ENCODE measurements at places on chromosomes 6 and 20.

DNA sequence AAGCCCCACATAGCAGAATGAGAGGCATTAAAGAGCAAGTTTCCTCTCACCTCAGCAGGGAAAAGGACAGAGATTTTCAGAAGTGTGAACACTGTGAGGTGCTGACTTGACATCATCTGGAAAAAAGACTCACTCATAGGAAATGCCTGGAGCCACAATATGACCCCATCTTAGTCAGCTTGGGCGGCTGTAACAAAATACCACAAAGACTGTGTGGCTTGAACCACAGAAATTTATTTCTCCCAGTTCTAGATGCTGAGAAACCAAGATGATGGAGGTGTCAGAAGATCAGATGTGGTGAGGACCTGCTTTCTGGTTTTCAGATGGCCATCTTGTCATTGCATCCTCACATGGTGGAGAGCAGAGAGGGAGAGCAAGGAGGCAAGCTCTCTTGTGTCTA lies 253.1 kb downstream of the ADGB start:
- DNase-seq, result no peak

DNA sequence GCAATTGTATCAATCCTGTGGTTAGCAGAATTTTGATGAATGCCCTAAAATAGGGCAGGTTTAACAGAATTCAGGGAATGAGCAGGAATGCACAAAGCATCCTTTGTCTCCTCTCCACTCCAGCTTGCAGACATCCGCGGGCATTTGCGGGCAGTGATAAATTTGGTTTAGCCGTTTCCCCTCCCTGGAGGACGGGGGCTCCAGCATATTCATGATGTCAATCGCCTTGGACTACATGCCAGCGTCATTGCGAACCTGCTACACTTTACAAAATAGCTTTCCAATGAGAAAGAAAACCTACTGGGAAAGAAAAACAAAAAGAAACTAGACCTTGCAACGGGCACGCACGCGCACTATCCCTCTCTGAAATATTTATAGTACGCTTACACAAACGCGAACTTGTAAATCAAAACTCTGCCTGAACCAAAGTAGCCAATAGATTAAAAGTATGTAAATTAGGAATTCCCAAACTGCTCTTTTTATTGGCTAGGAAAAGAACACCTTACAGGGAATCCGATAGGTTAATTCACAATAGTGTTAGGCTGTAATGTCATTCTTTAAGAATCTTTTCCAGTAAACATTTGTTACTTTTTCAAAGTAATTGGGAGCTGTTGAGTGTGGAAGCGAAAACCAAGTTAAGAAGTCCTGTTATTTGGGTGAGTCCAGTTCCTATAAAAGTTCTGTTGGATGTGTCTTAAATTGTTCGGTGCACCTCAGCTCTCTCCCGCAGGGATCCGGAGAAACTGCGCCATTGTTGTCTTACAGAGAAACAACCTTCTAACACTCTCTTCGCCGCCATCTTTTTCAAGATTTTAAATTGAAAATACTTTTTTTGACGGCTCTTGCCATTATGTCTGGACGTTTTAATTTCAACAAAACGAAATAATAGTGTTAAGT lies 136.7 kb downstream of the HFE start:
- DNase-seq, result no peak

DNA sequence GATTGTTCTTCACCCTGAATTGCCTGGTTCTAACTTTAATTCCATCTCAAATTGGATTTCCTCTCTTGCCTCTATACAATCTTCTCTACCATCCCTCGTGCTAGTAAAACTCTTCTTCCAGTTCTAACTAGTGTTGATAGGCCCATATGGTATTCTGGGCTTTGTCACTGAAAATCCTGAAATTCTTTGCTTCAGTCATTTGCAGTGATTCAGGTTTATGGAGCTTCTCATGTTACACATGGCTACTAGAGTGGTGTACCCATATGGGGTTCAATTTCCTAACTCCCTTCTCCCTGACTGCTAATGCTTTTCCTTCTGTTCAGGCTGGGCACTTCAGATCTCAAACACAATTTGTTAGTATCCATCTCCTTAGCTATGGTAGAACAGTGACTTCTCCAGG lies 956.6 kb downstream of the KIF16B start:
- DNase-seq, result no peak

- DNase-seq, result no peak
Measured at GRCh38 chr6:134875367-134875766, 74.5 kb downstream of the ALDH8A1 start.

GRCh38 chr20:61516346-61517208 lies 264.5 kb downstream of the CDH4 start:
- DNase-seq, result no peak

DNA sequence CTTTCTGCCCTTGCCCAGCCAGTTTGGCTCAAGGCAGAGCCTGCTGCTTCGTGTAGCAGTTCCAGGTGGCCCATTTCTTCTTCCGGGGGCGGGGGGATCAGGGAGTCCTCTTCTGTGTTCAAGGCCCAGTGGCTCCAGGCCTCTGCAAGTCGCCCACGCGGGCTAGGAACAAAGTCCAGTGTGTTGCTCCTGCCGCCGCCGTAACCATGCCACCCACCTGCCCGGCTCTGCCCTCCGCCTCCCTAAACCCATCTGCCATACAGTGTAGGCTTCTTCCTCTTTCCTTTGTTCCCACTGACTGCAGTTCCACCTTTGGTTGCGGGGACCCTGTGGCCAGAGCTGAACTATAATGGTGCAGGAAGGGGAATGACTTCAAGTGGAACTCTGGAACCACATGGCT lies 43.9 kb upstream of the SRF start:
- no peak for DNase-seq

DNA sequence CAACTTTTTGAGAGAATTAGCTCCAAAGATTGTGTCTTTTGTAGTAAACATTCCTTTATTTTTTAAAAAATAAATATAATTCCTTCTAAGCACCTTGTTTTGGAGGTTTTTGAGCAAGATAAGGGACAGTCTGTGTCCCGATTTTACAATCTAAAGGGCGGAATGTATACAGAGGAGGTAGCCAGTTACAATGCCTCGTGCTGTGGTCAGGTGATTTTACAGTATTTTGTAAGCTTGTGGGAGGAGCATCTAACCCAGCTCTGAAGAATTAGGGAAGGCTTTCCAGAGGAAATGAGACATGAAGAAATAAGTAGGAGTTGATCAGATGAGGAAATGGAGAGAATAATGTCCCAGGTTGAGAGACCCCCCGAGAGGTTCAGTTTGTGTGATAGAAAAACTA lies 1.3 kb downstream of the HINT3 start:
- no peak for DNase-seq

- no peak for DNase-seq
Measured at GRCh38 chr20:38046572-38046971, 13.0 kb downstream of the RPRD1B start.

- no peak for DNase-seq
Measured at GRCh38 chr20:52847029-52847660, 125.0 kb upstream of the TSHZ2 start.

- DNase-seq, result no peak
Measured at GRCh38 chr6:134288538-134289203, 29.2 kb downstream of the SGK1 start.

- DNase-seq, result no peak
Measured at GRCh38 chr6:140548366-140548765, 1173.9 kb upstream of the CITED2 start.

DNA sequence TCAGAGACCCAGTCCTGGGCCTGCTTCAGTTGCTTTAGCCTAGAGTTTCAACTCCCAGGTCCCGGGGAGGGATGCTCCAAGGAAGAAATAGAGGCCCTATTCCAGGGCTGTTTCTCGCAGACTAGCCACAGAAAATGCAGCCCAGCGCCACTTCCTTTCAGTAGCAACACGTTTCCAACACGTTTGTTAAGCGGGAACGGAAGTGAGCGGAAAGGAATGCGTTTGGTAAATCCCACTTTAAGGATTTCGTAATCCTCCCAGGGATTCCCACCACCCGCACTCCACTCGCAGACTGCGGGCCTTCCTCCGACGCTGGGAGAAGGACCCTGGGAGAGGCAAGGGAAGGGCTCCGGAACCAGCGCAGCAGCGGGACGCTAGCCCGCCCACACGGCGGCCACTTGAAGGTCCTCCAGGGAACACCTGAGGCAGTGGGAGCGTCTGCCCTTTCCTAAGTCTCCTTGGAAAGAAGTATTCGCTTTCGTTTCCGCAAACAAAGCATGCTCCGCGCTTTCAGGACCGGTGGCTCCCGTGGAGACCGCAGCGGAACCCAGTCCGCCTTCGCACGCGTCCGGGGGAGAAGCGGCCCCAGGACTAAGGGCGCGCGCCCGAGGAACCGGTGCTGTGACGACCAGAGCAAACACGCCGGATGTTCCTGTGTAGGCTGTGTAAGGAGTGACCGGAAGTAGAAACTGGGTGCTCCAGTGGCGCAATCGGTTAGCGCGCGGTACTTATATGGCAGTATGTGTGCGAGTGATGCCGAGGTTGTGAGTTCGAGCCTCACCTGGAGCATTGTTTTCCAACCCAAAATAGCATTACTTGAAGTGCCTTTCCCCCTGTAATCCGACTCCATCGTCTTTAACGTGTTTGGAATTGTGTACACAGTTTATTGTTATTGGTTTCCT lies 227.6 kb upstream of the PRSS16 start:
- peak; percentile 75 for DNase-seq

DNA sequence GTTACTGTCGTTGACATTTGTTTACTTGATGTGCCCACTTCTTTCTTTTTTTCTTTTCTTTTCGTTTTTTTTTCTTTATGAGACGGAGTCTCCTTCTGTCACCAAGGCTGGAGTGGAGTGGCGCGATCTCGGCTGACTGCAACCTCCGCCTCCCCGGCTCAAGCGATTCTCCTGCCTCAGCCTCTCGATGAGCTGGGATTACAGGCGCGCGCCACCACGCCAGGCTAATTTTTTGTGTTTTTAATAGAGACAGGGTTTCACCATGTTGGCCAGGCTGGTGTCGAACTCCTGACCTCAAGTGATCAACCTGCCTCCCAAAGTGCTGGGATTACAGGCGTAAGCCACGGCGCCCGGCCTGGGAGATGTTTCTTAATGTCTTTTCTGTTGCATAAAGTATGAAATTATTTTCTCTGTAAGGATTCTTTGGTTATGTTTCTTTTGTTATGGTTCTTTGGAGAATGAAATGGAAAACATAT lies 33.3 kb upstream of the PRSS16 start:
- DNase-seq, result no peak

- no peak for DNase-seq
Measured at GRCh38 chr20:1094751-1095150, 23.7 kb upstream of the PSMF1 start.

DNA sequence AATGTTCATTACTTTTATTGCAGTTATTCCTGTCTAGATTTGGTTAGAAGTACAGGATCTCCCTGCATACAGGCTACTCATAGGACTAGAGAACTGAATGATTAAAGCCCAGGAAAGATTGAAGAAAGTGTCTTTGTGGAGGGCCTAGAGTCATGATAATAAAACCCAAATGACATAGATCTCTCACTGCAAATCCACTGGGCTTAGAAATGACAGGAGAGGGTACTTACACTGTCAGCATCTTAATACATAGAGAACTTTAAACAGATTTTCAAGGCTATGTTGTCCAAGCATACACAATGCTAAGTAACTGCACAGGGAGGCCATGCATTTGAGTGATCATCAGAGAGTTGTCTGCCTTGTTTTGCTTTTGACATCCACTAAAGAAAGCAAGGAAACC lies 383.8 kb upstream of the MAP3K7 start:
- DNase-seq, result no peak

DNA sequence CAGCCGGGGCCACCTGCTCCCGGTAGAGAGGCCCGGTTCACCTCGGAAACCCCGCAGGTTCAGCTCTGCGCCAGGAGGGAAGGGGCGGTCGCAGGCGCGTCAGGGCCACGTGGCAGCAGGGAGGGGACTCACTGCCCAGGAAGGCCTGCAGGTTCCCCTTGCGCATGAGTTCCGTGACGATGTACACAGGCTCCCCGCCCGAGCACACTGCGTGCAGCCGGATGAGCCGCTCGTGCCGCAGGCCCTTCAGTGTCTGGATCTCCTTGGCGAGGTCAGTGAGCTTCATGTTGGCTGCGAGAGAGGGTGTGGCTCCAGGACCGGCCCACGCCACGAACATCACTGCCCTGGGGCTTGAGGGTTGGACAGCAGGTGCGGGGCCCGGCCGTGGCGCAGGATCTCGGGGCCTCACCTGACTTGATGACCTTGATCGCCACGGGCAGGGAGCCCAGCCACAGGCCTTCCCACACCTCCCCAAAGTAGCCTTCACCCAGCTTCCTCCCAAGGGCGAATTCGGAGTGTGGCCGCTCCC lies 4.9 kb upstream of the PTK6 start:
- no peak for DNase-seq

- no peak for DNase-seq
Measured at GRCh38 chr6:165223101-165223500, 86.3 kb downstream of the C6orf118 start.

Measured in endothelial cell (in vitro differentiated cells).